ENCODE measurements at places on chromosomes 2 and 18. TPM values are rescaled to one million over a fixed set of nuclear protein-coding genes. Genes with fewer than 3 reads are reported as not detected.

CDH7 gene
- not detected for total RNA-seq

UGT1A4 gene
- total RNA-seq = not detected

BOLL gene
- total RNA-seq = not detected

KANSL3 gene
- 37.3 TPM for total RNA-seq

CAPG gene
- total RNA-seq = 18.2 TPM

LYG1 gene
- 0.49 TPM for total RNA-seq

KIF1A gene
- total RNA-seq = not detected

PROKR1 gene
- not detected for total RNA-seq

DNA sequence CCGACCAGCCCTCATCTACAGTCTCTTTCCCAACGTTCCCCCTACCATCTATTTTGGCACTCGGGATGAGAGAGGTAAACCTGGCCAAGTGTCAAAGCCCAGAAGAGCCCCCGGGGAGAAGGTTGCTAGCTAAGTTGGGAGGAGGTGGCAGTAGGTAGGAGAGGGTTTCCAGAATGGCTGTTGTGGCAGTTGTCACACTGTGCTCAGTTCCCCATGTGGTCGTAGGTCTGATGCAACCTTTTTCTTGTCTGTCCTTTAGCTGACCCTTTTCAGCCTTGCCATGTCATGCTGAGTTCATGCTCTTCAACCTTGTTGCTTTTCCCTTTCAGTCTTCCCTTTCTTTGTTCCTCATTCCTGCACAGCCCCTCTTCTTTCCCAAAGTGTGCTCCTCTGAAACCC is 34.5 kb downstream of the TTLL4 start:
- peak; percentile 88 for DNase-seq

GRCh38 chr2:9498210-9498609 is 23.9 kb downstream of the IAH1 start:
- DNase-seq = no peak

GRCh38 chr18:61572871-61573270 is 239.6 kb downstream of the CDH20 start:
- no peak for DNase-seq

- DNase-seq = no peak
Measured at GRCh38 chr18:62164310-62164709, 22.5 kb downstream of the PIGN start.

DNA sequence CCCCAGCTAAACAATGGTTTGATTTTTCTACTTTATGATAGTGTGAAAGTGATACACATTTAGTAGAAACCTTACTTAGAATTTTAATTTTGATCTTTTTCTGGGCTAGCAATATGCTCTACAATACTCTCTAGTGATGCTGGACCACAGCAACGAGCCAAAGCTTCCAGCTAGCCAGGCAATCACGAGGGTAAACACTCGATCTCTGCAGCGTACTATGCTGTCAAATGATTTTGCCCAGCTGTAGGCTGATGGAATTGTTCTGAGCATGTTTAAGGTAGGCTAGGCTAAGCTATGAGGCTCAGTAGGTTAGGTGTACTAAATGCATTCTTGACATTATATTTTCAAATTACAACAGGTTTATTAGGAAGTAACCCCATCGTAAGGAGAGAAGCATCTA is 207.5 kb downstream of the LRRTM4 start:
- no peak for DNase-seq

GRCh38 chr2:219168526-219168925 is 1.3 kb downstream of the SLC23A3 start:
- no peak for DNase-seq

GRCh38 chr2:15941481-15941850 is 1.1 kb downstream of the MYCN start:
- no peak for DNase-seq

GRCh38 chr2:134406311-134406710 is 152.4 kb downstream of the MGAT5 start:
- no peak for DNase-seq

GRCh38 chr2:28142386-28142785 is 250.3 kb upstream of the FOSL2 start:
- no peak for DNase-seq

- DNase-seq = peak; percentile 60
Measured at GRCh38 chr18:42444349-42444748, 489.3 kb downstream of the PIK3C3 start.

- no peak for DNase-seq
Measured at GRCh38 chr2:156396126-156396525, 40.1 kb upstream of the GPD2 start.

DNA sequence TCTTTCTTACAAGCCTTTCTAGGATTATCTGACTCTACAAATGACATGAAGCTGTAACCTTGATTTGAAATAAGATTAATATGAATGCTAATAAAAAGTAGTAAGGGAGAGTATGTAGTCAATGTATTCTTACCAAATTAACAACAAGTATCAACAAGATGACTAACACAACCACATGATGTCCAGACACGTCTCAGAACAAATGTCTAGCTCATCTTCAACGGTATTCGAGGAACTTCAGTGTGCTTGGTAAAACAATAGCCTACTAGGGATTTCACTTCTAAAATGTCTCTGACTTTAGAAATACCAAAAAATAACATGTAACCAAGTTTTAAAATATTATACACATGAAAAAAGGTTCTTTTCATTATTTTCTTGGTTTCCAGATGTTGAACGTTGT is 3.4 kb downstream of the HDLBP start:
- no peak for DNase-seq

- DNase-seq = no peak
Measured at GRCh38 chr2:10012963-10013461, 30.3 kb upstream of the KLF11 start.

GRCh38 chr2:214989187-214989586 is 149.2 kb downstream of the ABCA12 start:
- DNase-seq = no peak

GRCh38 chr2:7427293-7428060 is 510.3 kb downstream of the RNF144A start:
- DNase-seq = peak; percentile 53

- DNase-seq = no peak
Measured at GRCh38 chr2:20365249-20365817, 14.7 kb upstream of the PUM2 start.

DNA sequence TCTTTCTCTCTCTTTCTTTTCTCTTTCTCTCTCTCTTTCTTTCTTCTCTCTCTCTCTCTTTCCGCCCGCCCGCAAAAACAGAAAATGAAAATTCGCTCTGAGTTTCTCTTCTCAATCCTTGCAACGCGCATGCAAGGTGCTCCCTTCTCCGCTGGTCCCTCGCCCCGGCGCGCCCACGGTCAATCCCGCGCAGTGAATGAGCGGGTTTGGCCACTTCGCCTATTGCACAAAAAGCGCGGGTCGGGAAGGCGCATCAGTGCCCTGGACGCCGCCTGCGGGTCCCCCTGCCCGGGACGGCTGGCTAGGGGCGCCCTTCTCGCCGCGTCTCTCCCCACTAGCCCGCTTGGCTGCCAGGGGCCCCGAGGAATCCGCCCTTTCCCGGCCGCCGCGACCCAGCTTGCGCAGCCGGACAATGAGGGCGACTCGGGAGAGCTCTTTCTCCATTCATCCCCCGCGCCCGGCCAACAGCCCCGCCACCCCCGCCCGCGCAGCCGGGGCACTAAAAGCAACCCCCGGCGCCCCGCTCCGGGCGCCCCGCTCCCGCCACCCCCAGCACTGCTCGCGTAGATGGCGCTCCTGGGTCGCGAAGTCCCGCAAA is 706 bp downstream of the LAMA1 start:
- DNase-seq = no peak

- DNase-seq = no peak
Measured at GRCh38 chr18:63741769-63742168, 33.4 kb upstream of the SERPINB7 start.

DNA sequence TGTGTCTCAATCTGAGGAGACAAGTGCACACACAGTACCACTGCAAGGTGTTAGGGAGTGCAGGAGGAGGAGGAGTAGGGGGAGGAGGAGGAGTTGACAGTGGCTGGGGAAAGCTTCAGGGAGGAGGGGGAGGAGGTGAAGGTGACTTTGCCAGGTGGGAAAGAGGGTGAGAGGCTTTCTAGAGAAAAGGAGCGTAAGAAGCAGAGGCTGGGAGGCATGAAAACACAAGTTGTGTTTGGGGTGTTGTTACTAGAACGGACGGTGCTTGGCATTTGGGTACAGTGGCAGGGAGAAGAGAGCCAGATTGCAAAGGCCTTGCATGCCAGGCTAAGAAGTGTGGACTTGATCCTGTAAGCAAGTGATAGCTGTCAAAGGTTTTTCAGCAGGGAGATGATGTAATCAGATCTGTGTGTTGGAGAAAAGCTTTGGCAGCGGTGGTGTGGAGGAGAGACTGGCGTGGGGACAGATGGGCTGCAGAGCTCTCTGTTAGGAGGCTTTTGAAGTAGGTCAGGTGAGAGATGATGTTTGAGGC is 16.2 kb downstream of the TANC1 start:
- no peak for DNase-seq

DNA sequence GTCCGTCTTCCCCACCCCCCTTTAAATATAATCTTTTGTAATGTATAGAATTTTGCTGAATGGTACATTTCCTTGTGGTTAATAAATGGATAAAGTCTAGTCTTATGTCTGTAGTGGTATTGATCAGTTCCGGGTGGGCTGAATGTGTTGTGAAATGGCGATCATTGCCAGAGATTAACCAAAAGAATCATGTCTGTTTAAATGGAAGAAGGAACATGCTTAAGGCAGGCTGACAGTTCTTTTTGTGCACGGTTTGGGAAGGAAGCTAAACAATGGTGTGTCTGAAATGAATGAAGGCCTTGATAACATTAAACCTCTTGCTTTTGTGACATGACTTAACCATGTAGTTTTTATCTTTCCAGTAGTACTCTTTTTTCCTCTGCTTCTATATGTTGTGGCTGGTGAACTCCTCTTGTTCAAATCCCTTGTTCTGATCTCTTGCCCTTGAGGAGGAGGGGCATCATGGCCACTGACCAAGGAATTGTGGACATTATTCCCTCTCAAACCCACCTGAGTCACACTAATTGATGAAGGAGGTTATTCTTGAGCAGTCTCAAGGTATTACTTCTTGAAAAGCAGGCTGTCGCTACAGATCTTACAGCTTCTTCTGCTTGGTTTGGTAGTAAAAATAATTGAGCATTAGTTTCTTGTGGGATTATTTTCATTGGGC is 1.7 kb downstream of the ACVR2A start:
- DNase-seq = peak; percentile 25

GRCh38 chr2:95359031-95359430 is 43.5 kb upstream of the FAHD2A start:
- DNase-seq = no peak

DNA sequence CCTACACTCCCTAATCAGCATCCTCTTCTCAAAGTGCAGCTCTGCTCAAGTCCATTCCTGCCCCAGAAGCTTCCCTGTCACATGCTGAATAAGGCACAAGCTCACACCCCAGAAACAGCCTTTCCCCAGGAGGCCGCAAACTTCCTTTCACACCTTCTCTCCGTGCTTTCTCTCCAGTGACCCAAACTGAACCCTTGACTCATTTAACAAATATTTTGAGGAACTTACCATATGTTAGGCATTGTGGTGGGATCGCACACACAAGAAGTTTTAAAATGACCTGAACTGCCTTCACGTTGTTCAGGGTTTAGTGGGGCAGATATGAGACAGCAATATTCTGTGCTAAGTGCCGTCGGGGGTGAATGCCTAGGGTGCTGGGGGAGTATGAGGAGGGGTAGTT is 161.3 kb downstream of the INSIG2 start:
- no peak for DNase-seq

All from HepG2 (cell line).